ENCODE measurements at places on chromosomes 4 and X. TPM values are rescaled to one million over a fixed set of nuclear protein-coding genes. Genes with fewer than 3 reads are reported as not detected.

DNA sequence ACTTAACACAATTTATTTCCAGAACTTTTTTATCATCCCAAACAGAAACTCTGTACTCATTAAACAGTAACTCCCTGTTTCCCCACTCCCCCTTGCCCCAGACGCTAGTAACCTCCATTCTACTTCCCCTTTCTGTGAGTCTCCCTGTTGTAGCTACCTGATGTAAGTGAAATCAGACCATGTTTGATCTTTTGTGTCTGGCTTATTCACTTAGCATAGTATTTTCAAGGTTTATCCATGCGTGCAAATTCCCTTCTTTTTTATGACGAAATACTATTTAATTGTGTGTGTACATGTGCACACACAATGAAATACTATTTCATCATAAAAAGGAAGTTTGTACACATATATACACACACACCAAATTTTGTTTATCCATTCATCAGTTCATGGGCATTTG is 5.2 kb downstream of the PKD2 start:
- DNase-seq, result no peak

Gene IQSEC2
- total RNA-seq, result 5.6 TPM

- DNase-seq, result peak; percentile 21
Measured at GRCh38 chr4:163681208-163681821, 186.8 kb downstream of the TMA16 start.

GRCh38 chrX:137423241-137423640 is 142.7 kb upstream of the ZIC3 start:
- DNase-seq, result no peak

Gene NHS
- total RNA-seq, result 11.6 TPM

Gene HMGN5
- total RNA-seq, result 2.0 TPM

DNA sequence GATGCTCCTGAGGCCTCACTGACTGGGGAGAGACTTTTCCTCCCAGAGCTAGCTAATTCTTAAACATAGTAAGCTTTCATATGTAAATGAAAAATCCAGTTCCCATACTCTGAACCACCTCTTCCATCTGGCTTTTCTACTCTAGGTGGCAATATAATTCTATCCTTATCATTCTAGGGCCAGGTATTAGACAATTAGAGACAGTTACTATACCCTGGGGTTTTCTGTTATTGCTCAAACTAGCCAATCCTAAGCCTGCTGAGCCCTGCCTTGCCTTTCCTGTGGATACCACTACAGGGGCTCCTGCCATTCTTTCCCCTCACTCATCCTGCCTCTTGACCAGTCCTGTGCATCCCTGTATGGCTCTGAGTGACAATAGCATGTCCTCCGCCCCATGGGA is 552.0 kb downstream of the STIM2 start:
- DNase-seq, result no peak

DNA sequence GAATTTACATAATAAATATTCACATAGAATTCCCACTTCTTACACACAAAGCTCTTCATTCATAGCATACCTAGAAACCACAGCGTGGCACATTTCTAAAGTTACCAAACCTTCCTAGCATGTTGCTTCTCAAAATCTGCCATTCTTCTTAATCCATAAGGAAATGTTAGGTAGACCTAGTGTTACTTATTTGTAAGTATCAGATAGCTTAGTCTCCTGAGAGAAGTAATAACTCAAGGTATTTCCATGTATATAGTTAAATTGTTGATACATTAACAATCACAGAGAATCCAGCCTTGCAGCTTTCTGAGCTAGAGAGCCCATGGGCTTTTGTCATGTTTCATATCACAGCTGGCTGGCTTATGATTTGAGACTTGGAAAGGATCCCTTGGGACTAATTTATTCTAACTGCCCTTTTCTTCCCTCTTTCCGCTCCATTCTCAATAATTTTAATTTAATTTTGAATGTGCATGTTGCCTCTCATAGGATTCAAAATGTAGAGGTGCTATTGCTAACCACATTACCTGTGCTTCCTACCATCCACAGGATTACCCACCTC is 17.6 kb downstream of the SH3RF1 start:
- DNase-seq, result no peak

- DNase-seq, result no peak
Measured at GRCh38 chr4:81377191-81377590, 94.5 kb downstream of the RASGEF1B start.

Measured in fibroblast of the aortic adventitia (primary cell).